ENCODE measurements at places on chromosomes 2 and 18.

DNA sequence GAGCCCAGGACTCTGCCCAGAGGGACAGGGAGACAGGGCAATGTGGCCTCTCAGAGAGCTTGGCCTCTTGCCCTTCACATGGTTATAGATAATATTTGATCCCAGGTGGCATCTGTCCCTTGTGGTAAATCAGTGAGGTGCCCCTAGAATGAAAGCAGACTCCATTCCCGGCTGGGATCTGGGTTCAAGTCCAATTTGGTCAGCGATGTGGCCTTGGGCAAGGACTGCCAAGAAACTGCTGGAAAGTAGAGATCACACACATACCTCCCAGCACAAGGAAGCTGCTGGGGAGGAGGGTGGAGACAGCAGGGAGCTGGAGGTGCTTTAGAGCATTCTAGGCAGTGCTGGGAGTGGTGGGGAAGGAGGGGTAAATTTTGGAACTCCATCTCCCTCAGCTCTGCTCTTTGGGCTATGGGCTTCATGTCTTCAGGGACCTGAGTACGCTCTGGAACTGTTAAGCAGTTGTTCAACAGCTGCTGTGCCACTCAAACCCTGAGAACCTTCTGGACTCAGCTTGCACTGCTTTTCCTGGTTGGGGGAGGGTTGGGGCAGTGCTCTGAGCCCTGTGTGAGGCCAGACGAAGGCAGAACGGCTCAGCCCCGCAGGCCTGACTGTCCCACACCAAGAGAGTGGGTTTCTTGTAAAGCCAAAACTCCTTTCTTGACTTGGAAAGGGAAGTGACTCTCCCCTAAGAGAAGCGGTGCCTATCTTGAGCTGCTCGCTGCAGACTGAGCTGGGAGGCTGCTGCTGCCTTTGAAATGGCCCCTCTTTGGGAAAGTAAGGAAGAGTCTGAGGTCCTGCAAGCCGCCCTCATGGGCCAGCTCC is 23.0 kb downstream of the INPP5D start:
- no peaks in the 10 kb centered on the region for H3K36me3 ChIP-seq
- H3K27ac ChIP-seq, result no peak overlapping the region
- H3K4me1 ChIP-seq, result peaks cover 7% of the 10 kb centered on the region
- no peak overlapping the region for H3K4me3 ChIP-seq

- no peaks in the 10 kb centered on the region for H3K4me1 ChIP-seq
- no peak overlapping the region for H3K4me3 ChIP-seq
- no peak for DNase-seq
- peaks cover 74% of the 10 kb centered on the region for H3K27me3 ChIP-seq
- H3K27ac ChIP-seq, result no peak overlapping the region
Observed at GRCh38 chr2:163467251-163467630, 268.6 kb downstream of the FIGN start.

DNA sequence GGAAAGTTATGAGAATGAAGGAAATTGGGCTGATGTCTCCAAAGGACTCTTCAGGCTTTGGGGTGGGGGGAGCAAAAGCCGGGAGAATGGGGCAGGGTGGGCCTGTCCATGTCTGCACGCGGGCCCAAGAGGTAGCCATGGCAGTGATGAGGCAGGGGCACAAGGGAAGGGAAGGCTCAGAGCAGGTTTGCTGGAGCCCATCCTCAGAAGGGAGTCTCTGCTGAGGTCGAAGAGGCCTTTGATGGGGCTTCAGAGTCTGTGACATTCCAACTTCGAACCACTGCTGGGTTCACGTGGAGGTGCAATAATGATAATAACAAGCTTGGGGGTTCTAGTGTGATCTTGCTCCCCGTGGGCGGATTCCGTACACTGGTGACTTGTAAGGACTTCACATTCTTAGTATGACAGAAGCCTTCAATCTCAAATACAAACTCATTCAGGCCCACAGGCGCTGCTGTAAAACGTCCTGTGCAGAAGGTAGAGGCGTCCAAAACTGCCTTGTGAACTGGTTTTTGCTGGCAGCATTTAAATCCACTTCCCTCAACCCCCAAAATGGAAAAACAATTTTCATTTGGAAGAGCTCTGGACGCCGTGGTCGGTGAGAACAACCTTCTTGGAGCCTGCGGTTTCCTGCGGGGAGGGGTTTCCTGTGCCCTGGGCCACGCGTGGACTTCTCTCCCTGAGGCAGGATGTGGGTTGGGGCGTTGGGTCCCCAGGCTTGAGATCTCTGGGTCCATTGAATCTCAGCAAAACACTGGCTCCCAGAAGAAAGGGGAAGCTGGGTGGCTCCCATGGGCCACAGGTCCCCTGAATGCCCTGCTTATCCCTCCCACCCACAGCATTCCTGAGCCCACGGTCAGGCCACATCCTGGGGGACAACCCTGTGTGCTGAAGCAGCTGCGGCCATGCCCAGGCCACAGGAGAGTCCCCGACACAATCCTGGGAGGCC is 151.0 kb downstream of the TPO start:
- no peak overlapping the region for H3K4me3 ChIP-seq
- H3K4me1 ChIP-seq, result no peaks in the 10 kb centered on the region
- no peak overlapping the region for H3K27ac ChIP-seq
- no peaks in the 10 kb centered on the region for H3K36me3 ChIP-seq
- DNase-seq, result no peak

DNA sequence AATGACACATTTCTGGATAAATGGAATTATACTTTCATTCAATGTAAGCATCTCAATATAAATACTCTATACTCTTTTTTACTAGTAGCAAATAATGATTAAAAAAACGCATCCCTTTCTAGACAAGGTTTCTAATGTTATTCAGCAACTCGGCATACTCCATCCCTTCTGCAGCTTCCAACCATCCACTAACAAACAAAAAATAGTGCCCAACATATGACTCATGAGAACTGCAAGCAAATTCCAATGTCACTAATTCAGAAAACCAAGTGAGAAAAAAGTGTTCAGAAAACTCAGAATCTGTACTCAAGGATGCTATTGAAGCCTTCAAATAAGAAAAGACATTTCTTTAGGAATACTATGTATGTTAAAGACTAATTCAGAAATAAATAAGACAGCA is 140.0 kb downstream of the BAZ2B start:
- no peaks in the 10 kb centered on the region for H3K36me3 ChIP-seq
- H3K27me3 ChIP-seq, result no peaks in the 10 kb centered on the region
- DNase-seq, result no peak
- H3K4me3 ChIP-seq, result no peak overlapping the region
- no peaks in the 10 kb centered on the region for H3K4me1 ChIP-seq

- no peaks in the 10 kb centered on the region for H3K36me3 ChIP-seq
- peaks cover 75% of the 10 kb centered on the region for H3K27me3 ChIP-seq
- DNase-seq, result no peak
- H3K4me1 ChIP-seq, result no peaks in the 10 kb centered on the region
- H3K27ac ChIP-seq, result no peak overlapping the region
- H3K4me3 ChIP-seq, result no peak overlapping the region
Observed at GRCh38 chr2:3097804-3098203, 279.8 kb downstream of the EIPR1 start.

DNA sequence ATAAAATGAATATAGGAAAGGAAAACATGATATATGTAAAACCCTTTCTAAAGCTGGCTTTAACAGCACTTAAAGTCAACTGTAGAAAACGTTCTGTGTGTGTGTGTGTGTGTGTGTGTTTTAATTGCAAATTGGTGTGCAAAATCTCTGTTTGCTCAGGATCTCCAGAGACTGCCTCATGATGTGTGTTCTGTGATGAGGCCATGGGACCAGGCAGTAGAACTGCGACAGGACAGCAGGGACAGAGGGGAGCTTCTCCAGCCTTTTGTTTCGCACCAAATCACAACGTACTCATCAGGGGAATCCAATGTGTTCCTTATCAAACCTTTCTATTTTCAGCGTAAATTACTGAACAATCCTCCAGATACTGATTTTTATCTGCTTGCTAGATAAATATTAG is 66.7 kb downstream of the NXPH2 start:
- H3K36me3 ChIP-seq, result no peaks in the 10 kb centered on the region
- no peak for DNase-seq
- no peak overlapping the region for H3K27ac ChIP-seq
- no peak overlapping the region for H3K4me3 ChIP-seq
- peaks cover 10% of the 10 kb centered on the region for H3K4me1 ChIP-seq

DNA sequence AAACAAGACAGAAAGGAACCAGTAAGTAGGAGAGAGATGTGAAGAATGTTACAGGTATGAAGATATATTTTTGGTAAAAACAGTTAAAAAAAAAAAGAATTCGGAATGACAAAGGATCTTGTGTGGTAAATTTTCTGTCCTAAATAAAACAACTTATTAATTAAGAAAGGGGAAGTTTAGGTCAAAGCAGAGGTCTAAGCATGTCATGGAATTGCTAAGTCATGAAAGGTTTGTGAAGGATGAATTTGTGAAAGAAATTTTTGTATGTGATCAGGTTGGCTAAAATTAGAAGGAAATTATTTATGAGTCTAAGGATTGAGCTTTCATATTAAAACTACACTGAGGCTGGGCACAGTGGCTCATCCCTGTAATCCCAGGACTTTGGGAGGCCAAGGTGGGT is 11.1 kb upstream of the ALPG start:
- no peaks in the 10 kb centered on the region for H3K36me3 ChIP-seq
- no peak overlapping the region for H3K4me3 ChIP-seq
- H3K27ac ChIP-seq, result no peak overlapping the region
- DNase-seq, result no peak
- no peaks in the 10 kb centered on the region for H3K27me3 ChIP-seq
- H3K4me1 ChIP-seq, result peaks cover 5% of the 10 kb centered on the region

DNA sequence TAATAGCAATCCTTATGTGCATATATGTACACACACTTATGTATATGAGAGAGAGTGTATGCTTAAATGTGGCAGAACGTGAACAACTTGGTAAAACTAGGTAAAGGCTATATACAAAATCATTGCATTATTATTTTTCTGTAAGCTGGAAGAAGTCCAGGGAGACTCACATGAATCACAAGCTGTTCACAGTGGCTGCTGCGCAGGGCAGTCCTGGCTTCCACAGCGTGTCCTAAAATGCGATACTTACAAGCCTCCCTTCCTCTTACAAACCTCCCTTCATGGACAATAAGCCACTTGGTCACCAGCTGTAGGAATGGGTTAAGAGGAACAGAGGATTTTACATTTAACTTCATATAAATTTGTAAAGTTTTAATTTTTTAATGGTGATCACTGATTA is 114.9 kb upstream of the AGAP1 start:
- H3K27me3 ChIP-seq, result no peaks in the 10 kb centered on the region
- H3K36me3 ChIP-seq, result no peaks in the 10 kb centered on the region
- DNase-seq, result no peak
- no peak overlapping the region for H3K27ac ChIP-seq
- H3K4me3 ChIP-seq, result no peak overlapping the region
- H3K4me1 ChIP-seq, result peaks cover 5% of the 10 kb centered on the region

- no peak overlapping the region for H3K27ac ChIP-seq
- no peaks in the 10 kb centered on the region for H3K27me3 ChIP-seq
- no peak for DNase-seq
- peaks cover 19% of the 10 kb centered on the region for H3K4me1 ChIP-seq
- H3K4me3 ChIP-seq, result no peak overlapping the region
Observed at GRCh38 chr2:54516842-54517241, 60.7 kb downstream of the SPTBN1 start.

DNA sequence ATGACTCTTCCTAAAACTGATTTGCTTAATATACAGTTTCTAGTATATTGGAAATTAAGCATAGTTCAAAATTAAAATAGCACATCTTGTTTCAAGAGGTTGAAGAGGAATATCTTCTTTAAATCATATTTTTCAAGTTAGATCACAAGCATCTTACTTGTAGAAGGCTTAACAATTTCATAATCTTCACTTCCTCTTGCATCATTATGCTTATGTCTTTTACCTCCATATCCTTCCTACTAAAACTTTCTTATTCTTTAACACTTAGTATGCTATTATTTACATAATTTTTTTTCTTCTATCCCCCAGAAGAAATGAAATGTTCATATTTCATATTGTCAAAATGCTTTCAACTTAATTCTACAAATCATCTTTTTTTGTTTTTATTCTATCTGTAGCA is 1354.9 kb upstream of the TMEFF2 start:
- no peaks in the 10 kb centered on the region for H3K27me3 ChIP-seq
- no peak for DNase-seq
- H3K27ac ChIP-seq, result no peak overlapping the region
- no peaks in the 10 kb centered on the region for H3K4me1 ChIP-seq

GRCh38 chr2:140882671-140883620 is 1247.9 kb downstream of the LRP1B start:
- no peaks in the 10 kb centered on the region for H3K27me3 ChIP-seq
- H3K36me3 ChIP-seq, result no peaks in the 10 kb centered on the region
- H3K4me1 ChIP-seq, result no peaks in the 10 kb centered on the region
- no peak overlapping the region for H3K27ac ChIP-seq
- no peak overlapping the region for H3K4me3 ChIP-seq

DNA sequence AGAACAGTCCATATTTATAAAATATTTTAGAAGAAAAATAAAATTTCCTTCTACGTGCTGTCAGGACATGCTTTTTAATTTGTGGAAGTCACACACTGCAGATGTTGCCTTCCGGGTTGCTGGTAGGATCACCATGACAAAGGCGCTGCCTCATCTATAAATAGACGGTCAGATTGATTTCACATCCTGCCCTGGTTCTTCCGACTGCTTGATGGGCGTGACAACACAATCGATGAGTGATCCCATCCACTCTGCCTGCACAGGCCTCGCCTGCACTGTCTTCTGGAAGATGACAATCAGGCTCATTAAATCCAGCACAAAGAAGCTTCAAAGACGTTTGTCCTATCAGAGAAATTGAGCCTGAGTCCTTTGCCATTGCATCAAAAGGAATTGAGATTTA is 318.9 kb upstream of the TRIB2 start:
- no peaks in the 10 kb centered on the region for H3K27me3 ChIP-seq
- H3K36me3 ChIP-seq, result no peaks in the 10 kb centered on the region
- no peak overlapping the region for H3K27ac ChIP-seq
- peaks cover 4% of the 10 kb centered on the region for H3K4me1 ChIP-seq
- no peak overlapping the region for H3K4me3 ChIP-seq

GRCh38 chr2:51620796-51621195 is 588.9 kb upstream of the NRXN1 start:
- no peak overlapping the region for H3K4me3 ChIP-seq
- no peak overlapping the region for H3K27ac ChIP-seq
- DNase-seq, result peak; percentile 60
- no peaks in the 10 kb centered on the region for H3K27me3 ChIP-seq
- no peaks in the 10 kb centered on the region for H3K4me1 ChIP-seq
- no peaks in the 10 kb centered on the region for H3K36me3 ChIP-seq

Data from PC-3 (cell line).